ENCODE measurements at places on chromosomes 3 and 15. TPM values are rescaled to one million over a fixed set of nuclear protein-coding genes. Genes with fewer than 3 reads are reported as not detected.

GRCh38 chr3:16311960-16312451, 47.0 kb downstream of the OXNAD1 start:
- DNase-seq = no peak
- H3K4me3 ChIP-seq = no peak overlapping the region
- H3K27ac ChIP-seq = peak overlapping the region; percentile 78

DNA sequence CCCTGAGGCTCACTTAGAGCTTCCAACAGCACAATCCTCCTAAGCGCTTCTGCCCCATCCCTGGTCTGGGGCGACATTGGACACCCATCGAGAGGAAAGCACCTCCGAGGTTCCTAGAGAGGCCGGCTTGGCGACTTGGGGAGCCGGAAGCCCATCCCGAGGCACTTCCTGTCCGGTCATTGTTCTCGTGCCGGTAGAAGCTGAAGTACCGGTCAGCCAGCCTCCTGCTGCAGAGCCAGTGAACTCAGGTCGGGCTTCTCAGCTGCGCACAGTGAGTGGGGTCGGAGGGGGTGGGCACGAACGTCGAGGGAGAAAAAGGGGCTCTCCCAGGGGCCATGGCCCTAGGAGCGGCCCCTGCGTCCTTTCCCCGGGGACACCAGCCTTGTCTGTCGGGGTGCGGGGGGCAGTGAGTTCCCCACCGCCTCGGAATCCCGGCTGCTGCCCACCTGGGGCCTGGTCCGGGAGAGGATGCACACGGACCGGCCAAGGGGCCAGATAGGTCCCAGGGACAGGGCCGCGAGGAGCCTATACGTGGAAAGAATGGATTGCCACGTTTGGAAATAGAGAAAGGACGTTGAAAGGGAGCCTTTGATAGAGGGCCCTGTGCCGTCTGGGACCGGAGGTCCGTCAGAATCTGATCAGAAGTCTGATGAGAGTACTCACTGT, at the start of gene ZNF35:
Gene ZNF35 (plus strand): TSS at position 169 of the 666 bp plus-strand sequence. CDS start 2,336 bp downstream, outside the sequence.
- H3K4me1 ChIP-seq = peaks cover 18% of the 10 kb centered on the region
- H3K27ac ChIP-seq = peak within 1 kb of the TSS; percentile 85
- H3K27me3 ChIP-seq = no peaks in the 10 kb centered on the region
- DNase-seq = no peak
- H3K4me3 ChIP-seq = peak within 1 kb of the TSS; percentile 83

- no peaks in the 10 kb centered on the region for H3K4me1 ChIP-seq
- DNase-seq = no peak
- no peaks in the 10 kb centered on the region for H3K27me3 ChIP-seq
- H3K36me3 ChIP-seq = no peaks in the 10 kb centered on the region
Measured at GRCh38 chr15:41251411-41251810, 20.3 kb downstream of the CHP1 start.

DNA sequence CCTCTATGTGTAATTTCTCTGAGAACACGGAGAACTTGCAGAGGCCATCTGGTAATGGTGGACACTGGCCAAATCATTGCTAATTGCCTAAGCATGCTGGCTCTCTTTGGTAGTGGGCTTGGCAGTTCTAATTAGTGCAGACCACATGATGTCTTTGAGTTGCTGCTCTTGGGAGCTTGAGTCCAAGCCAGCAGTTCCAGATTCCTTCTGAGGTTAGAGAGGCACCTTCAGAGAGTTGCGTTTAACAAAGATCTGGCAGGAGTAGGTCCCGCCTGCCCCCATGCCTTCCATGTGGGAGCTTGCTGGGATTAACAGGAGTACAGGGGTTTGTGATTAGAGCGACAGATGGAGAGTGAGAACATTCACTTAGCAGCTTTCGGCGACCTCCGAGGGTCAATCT, 449.0 kb upstream of the LMCD1 start:
- no peaks in the 10 kb centered on the region for H3K4me1 ChIP-seq
- no peak overlapping the region for H3K27ac ChIP-seq
- no peaks in the 10 kb centered on the region for H3K36me3 ChIP-seq

DNA sequence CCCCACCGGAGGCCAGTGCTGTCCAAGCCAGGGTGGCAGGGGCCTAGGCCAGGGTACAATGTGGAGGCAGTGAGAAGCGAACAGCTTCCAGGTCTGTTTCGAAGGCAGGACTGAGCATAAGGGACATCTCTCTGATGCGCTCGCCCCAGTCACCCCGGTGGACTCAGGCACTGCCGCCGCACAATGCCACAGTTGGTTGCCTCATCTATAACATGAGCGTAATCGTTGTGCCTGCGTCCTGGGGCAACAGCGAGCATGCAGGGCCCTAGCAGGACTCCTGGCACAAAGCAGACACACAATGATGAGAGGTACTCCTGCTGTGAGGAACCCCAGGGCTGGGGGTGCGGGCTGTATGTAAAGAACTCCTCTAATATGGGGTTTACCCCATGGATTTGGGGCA, 14.1 kb downstream of the HRH1 start:
- no peaks in the 10 kb centered on the region for H3K36me3 ChIP-seq
- peaks cover 24% of the 10 kb centered on the region for H3K4me1 ChIP-seq
- no peaks in the 10 kb centered on the region for H3K27me3 ChIP-seq
- DNase-seq = no peak

DNA sequence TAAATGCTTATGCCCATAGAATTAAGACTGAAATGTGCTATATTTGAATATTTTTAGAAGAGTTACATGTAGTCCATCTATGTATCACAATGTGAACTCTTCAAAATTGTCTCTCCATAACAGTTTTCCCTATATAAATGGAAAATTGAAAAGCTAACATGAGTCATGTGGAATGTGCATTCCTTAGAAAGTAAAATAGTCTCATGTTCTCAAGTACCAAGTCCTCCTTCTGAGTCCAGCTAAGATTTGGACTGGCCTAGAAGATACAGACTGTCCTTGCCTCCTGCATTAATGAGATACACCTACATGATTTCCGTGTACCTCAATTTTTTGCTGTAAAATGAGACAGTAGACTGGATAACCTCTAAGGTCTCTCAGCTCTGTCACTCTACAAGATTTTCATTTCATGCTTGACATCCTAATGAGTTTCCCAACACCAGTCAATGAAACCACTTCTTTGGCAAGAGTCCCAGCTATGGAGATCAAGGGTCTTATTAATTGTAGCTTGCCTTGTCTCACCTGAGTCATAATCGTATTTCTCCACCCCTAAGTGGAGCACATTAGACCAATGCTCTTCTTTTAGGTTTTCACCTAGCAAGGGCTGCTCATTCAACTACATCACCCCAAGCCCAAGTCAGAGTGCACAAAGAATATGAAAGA, 350.6 kb upstream of the IL12A start:
- H3K27me3 ChIP-seq = no peaks in the 10 kb centered on the region
- H3K4me1 ChIP-seq = no peaks in the 10 kb centered on the region
- H3K4me3 ChIP-seq = no peak overlapping the region
- H3K36me3 ChIP-seq = no peaks in the 10 kb centered on the region

- no peaks in the 10 kb centered on the region for H3K27me3 ChIP-seq
- H3K4me1 ChIP-seq = peaks cover 16% of the 10 kb centered on the region
- DNase-seq = no peak
- H3K36me3 ChIP-seq = no peaks in the 10 kb centered on the region
Measured at GRCh38 chr15:65832549-65833364, 36.5 kb upstream of the RAB11A start.

DNA sequence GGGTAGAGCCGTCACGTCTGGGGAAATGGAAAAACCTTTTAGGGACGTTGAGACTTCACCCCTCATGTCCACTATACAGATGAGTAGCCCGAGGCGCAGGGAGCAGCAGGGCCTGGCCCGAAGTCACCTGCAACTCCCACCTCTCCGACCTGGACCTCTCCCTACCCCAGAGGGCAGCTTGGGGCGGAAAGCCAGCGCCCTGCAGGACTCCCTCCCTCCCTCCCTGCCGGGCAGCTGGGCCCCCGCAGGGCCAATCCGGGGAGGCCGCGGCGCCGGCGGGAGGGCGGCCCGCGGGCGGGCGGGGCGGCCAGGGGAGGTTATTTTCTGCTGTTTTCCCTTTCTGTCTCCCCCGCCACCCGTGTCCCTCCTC, 2.0 kb downstream of the WNT7A start:
- no peaks in the 10 kb centered on the region for H3K36me3 ChIP-seq
- H3K4me3 ChIP-seq = no peak overlapping the region
- peaks cover 15% of the 10 kb centered on the region for H3K27me3 ChIP-seq
- no peak overlapping the region for H3K27ac ChIP-seq
- no peak for DNase-seq

The CYFIP1 gene
- total RNA-seq = 92.2 TPM

The THRB gene
- total RNA-seq = 11.3 TPM

Measured in esophagus squamous epithelium (tissue), 5 donors.